ENCODE measurements at places on chromosomes 5 and 9. TPM values are rescaled to one million over a fixed set of nuclear protein-coding genes. Genes with fewer than 3 reads are reported as not detected.
A peak's percentile ranks its signal among the peaks of the same experiment; 100 is the strongest.

DNA sequence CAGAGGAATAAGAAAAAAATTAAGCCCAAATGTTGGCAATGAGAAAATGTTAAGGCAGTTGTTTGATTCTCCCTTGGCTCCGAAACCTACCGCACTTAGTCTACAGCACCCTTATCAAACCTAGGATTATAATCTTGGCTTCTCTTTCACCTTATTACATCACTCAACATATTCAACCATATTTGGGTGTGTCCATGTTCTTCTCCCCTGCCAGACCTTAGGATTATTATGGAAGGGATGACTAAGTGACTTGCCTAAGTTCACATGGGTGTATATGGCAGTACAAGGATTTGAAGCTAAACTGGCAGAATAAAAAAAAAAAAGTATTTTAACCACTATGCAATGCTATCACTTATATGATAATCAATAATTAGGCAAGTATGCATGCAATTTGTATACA, 76.4 kb downstream of the PLK2 start:
- DNase-seq, result no peak

GRCh38 chr9:35790025-35790384, 1.4 kb upstream of the NPR2 start:
- DNase-seq, result no peak

GRCh38 chr5:148482196-148482595, 98.4 kb downstream of the FBXO38 start:
- DNase-seq, result no peak

MEIKIN gene
- total RNA-seq, result not detected

DNA sequence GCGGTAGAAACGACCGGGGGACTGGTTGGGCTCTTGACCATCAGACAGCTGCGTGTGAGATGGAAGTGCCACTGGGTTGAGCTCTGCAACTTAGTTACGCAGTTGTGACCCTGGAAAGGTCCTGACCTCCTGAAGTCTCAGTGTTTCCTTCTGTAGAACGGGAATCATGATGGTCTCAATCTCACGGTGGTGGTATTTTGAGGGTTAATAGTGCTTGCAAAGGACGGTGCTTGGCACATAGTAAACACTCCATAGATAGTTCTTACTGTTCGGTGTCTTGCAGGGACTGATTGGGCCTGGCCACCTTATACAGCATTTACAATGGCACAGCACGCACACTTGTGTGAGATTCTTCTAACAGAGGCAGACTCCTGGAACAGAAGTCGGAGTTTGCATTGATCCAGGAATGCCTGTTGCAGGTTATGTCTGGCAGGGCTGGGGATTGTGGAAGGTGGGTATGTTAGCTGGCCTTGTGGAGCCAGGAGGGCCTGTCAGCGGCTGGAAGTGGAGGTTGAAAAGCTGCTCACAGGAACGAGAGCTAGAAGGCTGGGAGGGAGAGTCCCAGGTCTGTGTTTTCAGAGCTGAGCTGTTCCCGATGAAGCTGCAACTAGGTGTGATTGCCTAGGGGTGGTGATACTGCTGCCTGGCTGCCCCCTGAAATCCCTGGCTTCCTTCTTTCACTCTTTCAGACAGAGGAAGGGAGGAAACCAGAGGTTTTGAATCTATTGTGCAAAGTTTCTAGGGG, 962 bp upstream of the TXN start:
- peak; percentile 43 for DNase-seq

- DNase-seq, result no peak
Observed at GRCh38 chr5:34608859-34609648, 47.1 kb upstream of the RAI14 start.

ITK gene
- total RNA-seq, result not detected

MYMK gene
- not detected for total RNA-seq

- no peak for DNase-seq
Observed at GRCh38 chr5:107655831-107656230, 14.9 kb downstream of the EFNA5 start.

SPRY4 gene
- total RNA-seq, result 8.3 TPM

DNA sequence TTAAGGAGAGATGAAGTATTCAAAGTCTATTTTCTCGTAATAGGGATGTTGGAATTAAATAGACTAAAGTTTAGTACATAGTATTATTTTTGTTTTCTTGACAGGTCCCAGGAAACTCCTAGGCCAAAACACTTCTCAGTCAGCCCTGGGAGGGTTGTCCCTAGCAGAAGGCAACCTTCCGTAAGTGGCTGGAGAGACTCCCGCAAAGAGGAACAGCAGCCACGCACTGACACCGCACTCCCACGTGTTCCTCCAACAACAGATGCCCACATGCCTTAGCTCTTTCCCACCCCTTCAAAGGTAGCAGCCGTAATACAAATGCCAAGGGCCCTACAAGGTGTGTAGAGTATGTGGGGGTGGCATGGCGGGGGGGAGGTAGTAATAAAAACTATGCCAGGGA, 28.4 kb downstream of the PCDHGC5 start:
- no peak for DNase-seq

GRCh38 chr5:775961-776861, 8.3 kb downstream of the ZDHHC11B start:
- DNase-seq, result no peak

DNA sequence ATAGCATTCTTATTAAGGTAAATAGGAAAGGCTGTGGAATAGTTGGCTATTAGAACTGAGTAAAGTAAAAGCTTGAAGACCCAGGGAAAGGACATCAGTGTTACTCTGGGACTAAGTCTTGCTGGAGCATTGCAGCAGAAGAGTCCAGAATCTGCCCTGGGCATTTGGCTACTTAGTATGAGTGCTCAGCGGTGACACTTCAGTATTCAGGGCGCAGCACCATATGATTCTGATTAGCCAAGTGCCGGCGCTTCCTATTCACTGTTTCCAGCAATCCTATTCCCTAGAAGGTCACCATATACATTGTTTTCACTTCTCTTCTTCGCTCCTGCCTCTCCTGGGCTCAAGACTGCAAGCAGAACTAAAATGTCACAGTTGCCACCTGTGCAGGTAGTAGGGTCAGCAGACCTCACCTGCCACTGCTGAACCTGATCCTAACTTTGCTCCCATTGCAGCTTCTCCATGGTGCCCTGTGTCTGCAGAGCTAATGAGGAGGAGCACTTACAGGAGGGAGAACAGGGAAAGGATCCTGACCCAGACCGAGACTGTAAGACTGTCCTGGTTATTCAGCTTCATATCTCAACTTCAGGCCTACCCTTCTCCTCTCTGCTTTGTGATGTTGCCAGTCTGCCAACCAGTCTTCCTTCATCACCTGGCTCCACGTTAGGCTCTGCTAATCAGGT, 313.6 kb upstream of the PIK3R1 start:
- no peak for DNase-seq

DNA sequence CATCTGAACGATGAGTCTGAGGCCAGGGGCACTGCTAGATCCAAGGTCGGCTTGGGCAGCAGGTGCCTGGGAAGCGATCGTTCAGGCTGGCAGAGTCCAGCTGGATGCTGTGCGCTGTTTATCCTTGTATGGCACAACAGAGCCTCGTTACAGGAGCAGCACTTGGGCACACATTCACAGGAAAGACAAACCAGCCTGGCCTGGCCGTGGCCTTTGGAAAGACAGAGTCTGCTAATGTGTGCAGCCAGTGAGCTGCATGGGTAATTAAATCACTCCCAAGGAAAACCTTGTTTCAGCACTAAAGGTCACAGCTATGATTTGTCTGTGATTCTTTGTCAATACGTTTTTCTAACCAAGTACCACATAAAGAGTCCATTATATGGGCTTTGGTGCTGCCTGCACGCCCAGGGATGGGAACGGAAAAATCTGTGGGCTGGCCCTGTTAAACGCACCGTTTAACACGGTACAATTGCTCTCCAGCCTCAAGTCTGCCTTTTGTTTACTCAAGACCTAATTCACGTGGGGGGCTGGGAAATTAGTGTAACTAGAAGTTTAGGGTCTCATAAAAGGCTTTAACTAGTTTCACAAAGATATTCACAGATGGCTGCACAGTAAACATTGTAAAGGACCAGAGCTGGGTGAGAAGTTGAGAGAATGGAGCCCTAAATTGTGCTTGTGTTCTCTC, 509.3 kb downstream of the KDM4C start:
- no peak for DNase-seq

ZNF169 gene
- total RNA-seq, result 3.7 TPM

DNA sequence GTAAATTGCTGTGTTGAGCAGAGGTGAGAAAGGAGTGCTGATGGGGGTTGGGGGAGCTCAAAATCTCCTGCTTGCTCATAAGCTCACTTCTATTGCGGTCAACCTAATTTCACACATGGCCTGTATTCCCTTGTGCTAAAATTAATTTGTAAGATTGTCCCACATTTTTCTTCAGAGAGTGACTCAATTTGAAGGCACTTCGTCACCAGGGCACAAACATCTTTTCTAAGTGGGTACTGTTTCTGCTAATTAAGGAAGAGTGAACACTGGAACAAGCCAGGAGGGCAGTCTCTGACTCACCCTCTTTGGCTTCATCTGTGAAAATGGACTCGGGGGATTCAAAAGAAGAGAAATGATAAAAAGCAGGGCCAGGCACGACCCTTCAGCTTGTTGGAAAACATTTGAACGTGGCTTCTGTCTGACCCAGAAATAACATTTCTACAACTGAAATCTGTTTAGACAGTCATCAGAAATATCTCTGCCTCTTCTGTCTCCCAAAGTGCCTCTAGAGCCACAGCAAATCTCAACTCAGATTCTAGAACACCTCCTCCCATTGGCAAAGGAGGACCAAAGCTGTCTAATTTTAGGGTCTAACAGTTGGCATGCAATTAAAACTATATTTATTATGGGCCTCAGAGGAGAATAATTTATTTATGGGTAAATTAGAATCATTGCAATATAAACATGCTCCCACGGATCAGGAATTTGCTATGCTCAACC, 49.8 kb downstream of the FEM1C start:
- DNase-seq, result no peak

DNA sequence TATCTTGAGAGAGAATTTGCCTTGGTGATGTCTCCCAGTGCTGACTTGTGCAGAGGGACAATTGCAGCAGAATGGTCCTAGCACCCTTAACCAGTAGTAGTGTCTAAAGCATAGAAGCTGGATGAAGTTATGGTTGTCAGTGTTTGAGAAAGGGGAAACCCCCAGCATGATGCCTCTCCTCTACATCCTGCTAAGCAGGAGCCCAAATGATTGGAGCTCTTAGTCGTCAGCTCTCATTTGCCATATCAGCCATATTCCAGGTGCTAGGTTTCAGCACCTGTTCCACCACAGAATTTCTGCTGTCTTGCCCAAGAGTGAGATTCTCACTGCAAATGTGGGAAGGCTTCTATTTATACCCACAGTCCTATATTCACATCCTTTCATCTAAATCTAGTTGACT, 43.7 kb upstream of the RFX3 start:
- DNase-seq, result no peak

DNA sequence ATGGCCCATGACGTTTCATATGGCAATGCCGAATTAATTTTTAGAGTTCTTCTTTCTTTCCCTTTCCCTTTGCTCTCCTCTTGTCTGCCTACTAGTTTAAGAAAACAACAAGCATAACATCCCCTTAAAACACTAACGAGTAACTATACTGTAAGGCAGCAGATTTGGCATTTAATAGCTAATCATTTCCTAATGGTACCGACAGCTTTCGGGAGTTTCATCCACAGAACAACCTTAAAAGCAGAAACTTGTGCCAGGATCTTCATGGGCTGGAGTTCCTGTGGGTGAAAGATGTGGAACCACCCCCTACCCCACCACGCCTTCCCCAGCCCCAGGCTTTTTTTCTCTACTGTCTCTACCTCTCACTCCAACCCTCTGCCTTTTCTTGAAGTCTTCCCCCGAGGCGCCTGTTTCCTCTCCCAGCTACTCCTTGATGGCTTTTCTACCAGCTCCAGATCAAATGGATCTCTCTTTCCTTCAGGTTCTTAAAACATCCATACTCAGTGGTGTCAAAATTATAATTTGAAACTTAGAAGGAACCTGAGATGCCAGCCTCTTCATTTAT, 319.5 kb downstream of the PIK3R1 start:
- DNase-seq, result no peak

- no peak for DNase-seq
Observed at GRCh38 chr5:135671052-135671705, 92.4 kb upstream of the CXCL14 start.

DNA sequence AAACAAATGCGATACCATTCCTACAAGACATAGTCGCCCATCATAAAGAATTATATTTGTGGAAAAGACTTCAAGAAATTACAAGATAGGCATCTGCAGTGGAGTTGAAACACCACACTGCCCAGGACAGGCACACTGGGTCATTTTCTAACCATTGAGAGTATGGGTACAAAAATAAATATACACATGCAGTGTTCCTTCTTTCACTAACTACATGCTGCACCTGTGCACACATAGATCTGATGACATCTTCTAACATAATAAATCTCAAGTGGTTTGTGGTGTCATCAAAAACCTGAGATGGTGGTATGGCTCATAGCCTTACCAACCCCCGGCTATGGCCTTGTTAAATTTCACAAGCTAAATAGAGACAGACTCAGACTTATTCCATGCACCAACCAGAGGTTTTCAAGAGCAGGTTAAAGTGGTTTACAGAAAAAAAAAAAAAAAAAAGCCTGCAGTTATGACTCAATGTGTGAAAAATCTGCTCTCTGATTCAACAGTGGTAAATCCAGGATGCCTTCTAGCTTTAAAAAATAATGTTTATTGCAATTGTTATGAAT, 12.4 kb upstream of the NFIB start:
- DNase-seq, result no peak

- DNase-seq, result no peak
Observed at GRCh38 chr9:123864251-123864650, 65.7 kb downstream of the DENND1A start.

DNA sequence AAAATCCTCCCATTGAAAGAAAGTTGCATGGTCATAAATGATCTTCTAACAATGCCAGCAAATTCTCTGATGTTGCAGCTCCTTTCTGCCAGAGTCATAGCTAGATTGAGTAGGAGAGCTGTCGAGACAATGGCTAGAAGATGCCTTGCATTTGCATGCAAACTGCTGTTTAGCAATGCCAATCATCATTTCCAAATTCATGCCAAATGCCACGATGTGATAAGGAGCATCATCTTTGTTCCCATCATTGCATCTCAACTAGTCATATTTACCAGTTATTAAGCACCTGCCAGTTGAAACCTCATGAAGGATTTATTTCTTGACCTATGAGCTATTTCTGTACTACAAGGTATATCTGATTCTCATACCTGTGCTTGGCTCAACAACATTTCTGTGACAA, 246.4 kb upstream of the PIK3R1 start:
- DNase-seq, result no peak

DNA sequence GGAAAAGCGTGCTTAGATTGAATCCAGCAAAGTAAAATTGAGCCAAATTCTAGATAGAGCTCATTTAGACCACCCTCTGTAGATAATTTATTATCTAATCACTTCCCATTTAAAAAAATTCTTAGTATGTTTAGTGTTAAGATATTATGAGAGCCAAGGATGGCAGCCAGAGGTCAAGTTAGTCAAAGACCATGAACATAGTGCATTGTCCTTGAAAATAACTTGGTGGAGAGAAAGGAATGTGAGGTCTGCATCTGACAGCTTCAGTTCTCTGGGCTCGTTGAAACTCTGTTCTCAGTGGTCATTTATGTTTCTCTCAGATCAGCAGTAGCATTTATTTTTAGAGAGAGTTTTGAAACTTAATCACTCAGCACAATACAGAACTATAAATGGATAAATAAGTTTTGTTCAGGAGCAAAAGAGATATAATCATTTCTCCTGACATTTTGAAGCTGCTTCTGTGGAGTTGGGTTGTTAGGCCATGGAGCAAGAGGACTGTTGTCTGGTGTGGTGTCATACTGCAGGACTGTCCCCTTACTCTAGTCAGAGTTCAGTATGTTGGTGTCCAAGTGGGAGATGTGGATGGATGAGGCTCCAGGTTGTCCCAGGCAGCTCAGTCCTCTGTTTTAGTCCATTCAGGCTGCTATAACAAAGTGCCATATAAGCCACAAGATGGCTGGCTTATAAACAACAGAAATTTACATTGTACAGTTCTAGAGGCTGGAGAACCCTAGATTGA, 337.7 kb downstream of the FBXL7 start:
- DNase-seq, result no peak

GRCh38 chr5:137975208-137975607, 57.7 kb downstream of the FAM13B start:
- no peak for DNase-seq

Data from Caco-2 (cell line).